ENCODE measurements at places on chromosomes 16 and 17.
A peak's percentile ranks its signal among the peaks of the same experiment; 100 is the strongest.

GRCh38 chr16:50644729-50645128, 36.4 kb downstream of the SNX20 start:
- DNase-seq: no peak

- no peak for DNase-seq
Observed at GRCh38 chr17:45823598-45823997, 21.1 kb upstream of the SPPL2C start.

- DNase-seq: no peak
Observed at GRCh38 chr17:10482252-10482651, 12.9 kb upstream of the MYH4 start.

GRCh38 chr16:11121914-11122692, 133.9 kb downstream of the SOCS1 start:
- DNase-seq: no peak

DNA sequence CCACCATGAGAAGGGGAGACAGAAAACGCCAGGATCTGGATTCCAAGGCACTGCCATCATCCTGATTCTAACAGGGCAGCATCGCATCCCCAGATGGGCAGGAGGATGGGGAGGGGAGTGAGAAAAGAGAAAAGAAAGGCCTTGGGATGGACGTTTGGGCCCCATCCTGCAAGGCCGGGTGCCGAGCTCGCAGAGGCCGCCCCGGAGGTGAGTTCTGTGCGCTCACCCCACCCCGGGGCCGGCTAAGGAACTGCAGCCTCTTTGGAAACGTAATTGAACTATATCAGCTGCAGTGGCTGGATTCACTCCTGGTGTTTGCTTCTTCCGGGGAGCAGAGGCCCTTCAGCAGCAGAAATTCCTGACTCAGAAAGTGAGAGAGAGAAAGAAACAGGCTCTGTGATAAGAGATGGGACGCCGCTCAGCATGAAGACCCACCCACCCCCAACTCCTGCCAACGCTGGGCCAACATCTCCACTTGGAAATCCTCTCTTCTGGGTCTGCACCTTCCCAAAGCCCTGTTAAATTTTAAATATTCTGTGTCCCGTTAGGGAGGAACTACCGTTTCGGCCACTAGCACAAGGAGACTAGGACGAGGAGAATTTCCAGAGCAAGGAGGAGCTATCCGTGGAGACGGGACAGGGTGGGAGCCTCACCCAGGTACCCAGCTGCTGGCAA, 8.5 kb upstream of the SSTR2 start:
- DNase-seq: peak; percentile 78

- DNase-seq: no peak
Observed at GRCh38 chr17:68297195-68297594, 5.9 kb downstream of the ARSG start.

DNA sequence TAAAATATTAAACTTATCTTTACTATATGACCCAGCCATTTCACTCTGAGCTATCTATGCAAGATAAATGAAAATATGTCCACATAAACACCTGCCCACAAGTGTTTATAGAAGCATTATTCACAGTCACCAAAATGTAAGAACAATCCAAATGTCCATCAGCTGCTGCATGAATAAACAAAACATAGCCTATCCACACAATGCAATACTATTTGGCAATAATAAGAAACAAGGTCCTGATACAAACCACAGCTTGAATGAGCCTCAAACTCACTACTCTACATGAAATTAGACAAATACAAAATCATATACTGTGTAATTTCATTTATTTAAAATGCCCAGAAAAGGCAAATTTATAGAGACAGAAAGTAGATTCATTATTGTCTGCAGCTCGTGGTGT, 355.1 kb downstream of the CDH8 start:
- DNase-seq: no peak

- no peak for DNase-seq
Observed at GRCh38 chr16:12416136-12416787, 387.4 kb downstream of the CPPED1 start.

Data from HuH-7.5 (cell line).